ENCODE measurements at places on chromosomes 4 and X. TPM values are rescaled to one million over a fixed set of nuclear protein-coding genes. Genes with fewer than 3 reads are reported as not detected.

Gene TEX13B
- not detected for total RNA-seq

- H3K4me1 ChIP-seq: no peaks in the 10 kb centered on the region
- peaks cover 2% of the 10 kb centered on the region for H3K27me3 ChIP-seq
- H3K27ac ChIP-seq: no peak overlapping the region
Observed at GRCh38 chr4:140359562-140360427, 13.7 kb upstream of the SCOC start.

Gene CLDN22
- not detected for total RNA-seq

GRCh38 chr4:25347971-25348370 is 29.1 kb upstream of the ANAPC4 start:
- H3K4me1 ChIP-seq: peaks cover 11% of the 10 kb centered on the region
- no peaks in the 10 kb centered on the region for H3K36me3 ChIP-seq
- no peak for DNase-seq
- H3K27ac ChIP-seq: no peak overlapping the region
- no peak overlapping the region for H3K4me3 ChIP-seq

DNA sequence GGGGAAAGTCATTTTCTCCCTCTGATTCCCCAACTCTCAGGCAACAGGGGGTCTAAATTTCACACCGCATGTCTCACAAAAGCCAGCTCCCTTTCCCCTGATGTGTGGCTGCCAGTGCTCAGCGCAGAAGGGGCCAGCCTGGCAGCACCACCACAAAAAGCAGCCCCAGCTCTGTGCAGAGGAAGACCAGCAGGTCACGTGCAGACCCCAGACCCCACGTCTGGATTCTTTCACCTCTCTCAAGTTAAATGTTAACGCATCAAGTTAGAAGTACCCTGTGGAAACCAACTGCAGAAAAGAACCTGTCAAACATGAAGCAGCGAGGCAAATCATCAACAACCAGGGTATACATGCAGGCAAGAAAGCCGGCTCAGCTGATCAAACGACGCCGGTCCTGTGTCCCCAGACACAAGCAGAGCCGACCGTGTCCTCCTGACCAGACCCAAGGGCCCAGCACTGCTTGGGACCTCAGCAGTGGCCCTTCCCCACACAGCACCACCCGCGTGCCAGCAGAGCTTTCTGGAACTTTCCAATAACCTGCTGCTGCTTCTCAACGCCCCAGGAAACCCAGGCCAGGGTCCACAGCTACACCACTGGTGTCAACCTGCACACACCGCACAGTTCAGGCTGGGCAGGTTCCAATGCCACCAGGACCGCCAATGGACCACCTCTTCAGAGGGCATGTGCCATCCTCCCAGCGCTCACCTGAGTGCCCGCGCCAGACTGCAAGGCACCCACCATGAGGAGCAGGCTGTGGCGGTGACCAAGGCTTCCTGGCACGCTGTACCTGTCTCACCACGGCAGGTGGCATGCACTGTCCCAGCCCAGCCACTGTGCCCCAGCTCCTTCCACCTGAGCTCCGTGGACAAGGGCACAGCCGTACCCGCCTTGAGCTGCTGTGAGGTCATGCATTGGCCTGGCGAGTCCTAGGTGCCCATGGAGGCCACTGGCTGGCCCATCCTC is 4.0 kb downstream of the LRPAP1 start:
- no peak for DNase-seq
- H3K27me3 ChIP-seq: no peaks in the 10 kb centered on the region
- H3K36me3 ChIP-seq: no peaks in the 10 kb centered on the region
- no peak overlapping the region for H3K4me3 ChIP-seq

Gene RXFP1
- total RNA-seq: 0.14 TPM

DNA sequence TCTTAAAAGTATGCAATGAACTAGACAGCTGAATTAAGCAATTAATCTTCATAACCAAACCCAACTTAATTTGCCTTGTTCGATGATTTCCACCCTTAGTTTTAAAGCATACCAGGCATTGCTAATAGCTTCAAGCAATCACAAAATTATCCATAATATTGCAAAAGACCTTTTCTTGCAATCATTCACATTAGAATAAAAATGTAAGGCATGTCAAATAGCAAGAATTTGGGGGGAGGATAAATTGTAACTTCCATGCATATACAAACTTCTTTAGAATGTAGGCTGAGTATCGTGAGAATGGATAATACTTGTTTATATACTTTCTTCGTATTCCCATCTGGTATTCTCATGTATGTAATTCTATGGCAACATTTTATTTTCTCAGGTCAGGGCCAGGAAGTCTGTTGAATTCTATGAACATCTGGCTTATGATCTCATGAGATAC is 28.7 kb upstream of the BMP2K start:
- no peak overlapping the region for H3K27ac ChIP-seq
- no peaks in the 10 kb centered on the region for H3K27me3 ChIP-seq
- DNase-seq: peak; percentile 21
- H3K4me3 ChIP-seq: no peak overlapping the region
- H3K36me3 ChIP-seq: no peaks in the 10 kb centered on the region
- no peaks in the 10 kb centered on the region for H3K4me1 ChIP-seq

Gene SEPTIN11
- total RNA-seq: 621 TPM

DNA sequence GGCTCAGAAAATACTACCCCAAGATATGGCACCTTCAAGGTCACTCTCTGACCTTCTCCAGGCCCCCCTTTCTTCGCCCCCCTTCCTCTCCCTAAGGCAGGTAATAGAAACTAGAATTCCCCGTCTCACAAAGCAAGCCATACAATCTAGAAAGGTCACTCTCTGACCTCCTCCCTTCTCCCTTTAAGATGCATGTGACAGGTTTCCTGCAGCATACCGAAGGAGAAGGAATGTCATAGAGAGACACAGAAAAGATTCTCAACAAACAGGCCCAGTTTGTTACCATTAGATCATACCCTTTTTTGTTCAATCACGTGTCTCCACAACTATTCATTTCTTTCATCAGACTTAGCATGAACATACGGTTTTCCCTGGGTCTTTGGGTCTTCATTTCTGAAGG is 51.2 kb upstream of the RBMXL3 start:
- no peak overlapping the region for H3K4me3 ChIP-seq
- no peaks in the 10 kb centered on the region for H3K36me3 ChIP-seq
- H3K4me1 ChIP-seq: no peaks in the 10 kb centered on the region
